ENCODE measurements at places on chromosomes 5 and 9.
A peak's percentile ranks its signal among the peaks of the same experiment; 100 is the strongest.

GRCh38 chr5:122187426-122187825, 58.1 kb downstream of the ZNF474 start:
- DNase-seq: no peak

- DNase-seq: no peak
These were observed 133.3 kb upstream of the C6 start for GRCh38 chr5:41346609-41347008.

DNA sequence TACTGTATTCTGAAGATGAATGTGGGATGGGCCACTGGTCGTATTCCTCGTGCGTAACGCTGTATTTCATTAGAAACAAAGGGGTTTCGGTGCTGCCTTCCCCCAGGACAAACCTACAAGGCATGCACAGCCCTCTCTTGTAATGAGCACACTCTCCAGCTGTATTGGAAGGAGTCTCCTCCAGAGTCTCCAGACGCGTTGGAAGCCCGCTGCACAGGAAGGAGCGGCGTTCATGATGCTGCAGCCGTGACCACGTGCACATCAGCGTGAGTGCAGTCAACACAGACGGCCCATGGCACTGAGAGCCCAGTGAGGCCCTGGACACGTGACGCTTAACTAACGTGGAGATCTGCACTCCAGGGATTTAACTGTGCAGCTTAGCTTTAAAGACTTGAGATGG, 209.0 kb upstream of the IRX1 start:
- DNase-seq: no peak

DNA sequence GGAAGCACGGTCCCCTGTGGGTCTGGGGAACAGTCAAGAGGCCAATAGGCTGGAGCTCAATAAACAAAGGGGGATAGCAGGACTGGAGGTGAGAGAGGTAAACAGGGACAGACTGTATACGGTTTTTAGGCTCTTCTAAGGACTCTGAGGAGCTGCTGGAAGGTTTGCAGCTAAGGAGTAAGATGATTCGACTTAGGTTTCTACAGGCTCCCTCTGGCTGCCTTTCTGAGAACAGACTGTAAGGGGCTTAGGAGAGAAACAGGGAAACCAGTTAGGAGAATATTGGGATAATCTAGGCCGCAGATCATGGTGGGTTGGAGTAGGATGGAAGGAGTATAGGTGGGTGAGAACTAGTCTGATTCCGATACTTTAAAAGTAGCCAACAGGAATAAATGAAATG, 10.4 kb downstream of the CDK5RAP2 start:
- no peak for DNase-seq

GRCh38 chr9:114076237-114077161, 1.6 kb downstream of the AMBP start:
- DNase-seq: no peak

DNA sequence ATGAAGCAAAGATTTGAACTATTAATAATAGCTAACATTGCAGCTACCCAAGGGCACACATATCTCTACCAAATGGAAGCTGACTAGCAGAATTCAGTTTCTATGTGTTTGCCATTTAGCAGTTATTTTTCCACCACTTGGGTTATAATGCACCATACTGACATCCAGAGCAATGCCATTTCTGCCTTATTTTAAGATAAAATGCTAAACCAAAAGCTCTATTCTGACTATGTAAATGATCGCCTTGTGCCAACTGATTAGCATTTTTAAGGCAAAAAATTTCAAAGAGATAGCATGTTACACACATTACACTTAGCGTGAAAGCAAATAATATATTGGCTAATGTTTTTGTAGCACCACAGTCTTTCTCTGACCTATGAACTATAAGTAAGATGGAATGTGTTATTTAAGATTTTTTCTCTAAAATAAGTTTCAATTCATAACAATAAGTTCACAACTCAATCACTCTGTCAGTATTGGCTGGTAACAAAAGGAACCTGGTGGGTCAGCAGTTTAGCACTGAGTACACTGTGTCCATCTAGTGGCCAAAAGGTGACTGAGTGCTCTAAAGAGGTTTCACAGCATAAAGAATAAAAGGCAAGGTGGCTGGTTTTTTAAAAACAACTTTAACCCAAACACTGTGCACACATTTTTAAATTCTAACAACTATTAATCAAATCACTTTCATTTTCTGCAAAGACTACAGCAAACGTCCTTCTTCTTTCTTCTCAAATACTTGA, 443.5 kb downstream of the PDE4D start:
- no peak for DNase-seq

DNA sequence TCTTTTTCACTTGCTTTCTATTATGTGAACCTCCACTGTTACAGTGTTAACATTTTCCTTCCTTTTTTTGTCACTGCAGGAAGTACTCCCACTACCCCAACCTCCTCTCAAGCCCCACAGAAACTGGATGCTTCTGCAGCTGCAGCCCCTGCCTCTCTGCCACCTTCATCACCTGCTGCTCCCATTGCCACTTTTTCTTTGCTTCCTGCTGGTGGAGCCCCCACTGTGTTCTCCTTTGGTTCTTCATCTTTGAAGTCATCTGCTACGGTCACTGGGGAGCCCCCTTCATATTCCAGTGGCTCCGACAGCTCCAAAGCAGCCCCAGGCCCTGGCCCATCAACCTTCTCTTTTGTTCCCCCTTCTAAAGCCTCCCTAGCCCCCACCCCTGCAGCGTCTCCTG, 18.8 kb downstream of the NUP214 start:
- DNase-seq: no peak

- DNase-seq: peak; percentile 99
These were observed 50.4 kb upstream of the STXBP1 start for GRCh38 chr9:127561491-127562278.

GRCh38 chr9:35333551-35333950, 156.4 kb upstream of the RUSC2 start:
- peak; percentile 18 for DNase-seq

DNA sequence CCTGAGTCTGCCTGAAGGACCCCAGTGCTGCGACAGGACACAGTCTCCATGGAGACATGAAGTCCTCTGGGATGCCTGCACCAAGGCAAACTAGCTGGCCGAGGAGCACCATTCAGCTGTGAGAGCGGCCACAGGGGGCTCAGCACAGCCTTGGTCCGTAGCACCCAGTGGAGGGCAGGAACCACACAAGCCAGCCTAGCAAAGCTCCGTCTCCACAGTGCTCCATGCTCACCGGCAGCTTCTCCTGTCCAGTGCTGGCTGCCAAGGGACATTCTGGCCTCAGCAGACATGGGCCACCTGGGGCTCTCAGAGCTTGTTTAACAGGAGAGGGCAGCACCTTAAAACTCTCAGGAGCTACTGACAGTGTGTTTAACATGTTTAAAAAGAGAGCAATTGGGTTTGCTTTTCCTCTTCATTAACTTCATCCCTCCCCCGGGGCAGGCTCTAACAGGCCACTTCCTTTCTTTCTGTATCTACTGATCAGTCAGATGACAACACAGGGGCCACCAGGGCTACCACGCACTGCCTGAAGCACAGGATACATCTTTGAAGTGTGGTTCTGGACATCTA, 57.0 kb downstream of the SECISBP2 start:
- DNase-seq: no peak

DNA sequence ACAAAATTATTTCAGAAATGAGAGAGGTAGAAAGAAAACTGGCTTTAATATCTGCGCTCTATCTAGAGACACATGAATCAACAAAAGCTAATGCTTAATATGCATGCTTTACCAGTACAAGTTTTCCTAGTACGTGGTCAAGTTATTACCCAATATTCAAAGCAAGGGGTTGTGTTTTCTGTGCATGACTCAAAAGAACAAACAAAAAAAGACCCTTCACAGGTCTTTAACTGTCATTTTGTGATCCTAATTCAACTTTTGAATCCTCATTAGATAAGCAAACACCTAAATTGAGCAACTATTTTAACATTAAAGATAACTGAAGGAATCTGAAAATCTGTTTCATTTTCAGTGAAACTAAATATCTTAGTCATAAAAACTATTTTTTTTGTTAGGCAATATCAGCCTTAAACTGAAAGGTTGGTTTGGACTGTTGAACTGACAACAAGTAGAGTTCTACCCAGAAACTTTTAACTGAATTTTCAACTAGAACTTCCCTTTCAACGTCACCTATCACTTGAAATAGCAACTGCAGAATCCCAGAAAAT, 12.5 kb downstream of the ST8SIA4 start:
- no peak for DNase-seq

DNA sequence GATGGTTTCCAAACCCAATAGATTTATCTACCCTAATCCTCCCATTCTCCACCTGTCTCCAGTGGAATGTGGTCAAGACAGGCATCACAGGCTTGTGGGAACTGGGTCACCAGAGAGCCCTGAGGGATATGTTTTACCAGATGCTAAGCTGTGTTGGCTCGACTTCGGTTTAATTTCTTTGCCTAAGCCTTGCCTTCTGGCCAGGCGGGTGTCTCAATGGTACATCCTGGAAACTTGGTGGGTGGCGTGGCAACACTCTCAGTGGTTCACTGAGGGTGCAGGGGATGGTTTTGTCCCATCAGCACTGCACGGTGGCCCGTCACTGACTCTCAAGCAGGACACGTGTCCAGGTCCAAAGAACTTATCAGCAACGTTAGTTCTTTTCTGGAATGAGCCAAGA, 192.2 kb downstream of the TENT4A start:
- peak; percentile 23 for DNase-seq

DNA sequence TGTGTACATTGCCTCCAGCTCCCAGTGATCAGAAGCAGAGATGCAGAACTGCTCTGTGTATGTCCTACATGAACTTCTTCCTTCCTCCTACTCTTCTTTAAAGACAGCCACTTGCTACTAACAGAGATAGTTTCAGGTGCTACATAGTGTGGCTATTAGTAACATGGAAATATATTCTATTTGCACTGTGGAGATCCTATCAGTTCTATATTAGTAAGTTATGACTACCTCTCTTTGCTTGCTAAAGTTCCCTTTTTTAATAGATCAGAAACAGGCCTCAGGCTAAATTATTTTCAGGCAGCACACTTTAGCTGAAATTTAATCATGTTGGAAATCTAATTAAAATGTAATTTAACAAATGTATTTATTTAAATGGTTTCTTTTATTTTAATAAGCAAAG, 64.4 kb upstream of the TNFSF8 start:
- DNase-seq: no peak

DNA sequence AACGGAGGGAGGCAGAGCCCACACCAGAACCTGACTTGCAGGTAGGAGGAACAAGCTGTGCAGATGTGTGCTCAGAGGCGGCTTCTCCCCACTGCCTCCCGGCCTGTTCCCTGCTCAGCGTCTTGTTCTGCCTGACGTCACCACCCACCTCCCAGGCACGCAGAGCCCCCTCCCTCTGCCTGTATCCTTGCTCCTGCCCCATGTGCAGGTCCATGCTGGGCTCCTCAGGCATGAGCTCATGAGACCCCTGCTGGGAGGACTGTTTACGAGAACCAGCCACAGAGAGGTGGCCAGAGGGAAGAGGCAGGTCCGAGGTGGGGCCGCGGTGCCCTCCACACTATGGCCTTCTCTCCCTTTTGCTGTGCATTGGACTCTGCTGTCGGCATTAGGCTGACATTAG, 45.5 kb downstream of the SLC6A3 start:
- no peak for DNase-seq

GRCh38 chr9:20270161-20270560, 352.1 kb downstream of the MLLT3 start:
- no peak for DNase-seq

DNA sequence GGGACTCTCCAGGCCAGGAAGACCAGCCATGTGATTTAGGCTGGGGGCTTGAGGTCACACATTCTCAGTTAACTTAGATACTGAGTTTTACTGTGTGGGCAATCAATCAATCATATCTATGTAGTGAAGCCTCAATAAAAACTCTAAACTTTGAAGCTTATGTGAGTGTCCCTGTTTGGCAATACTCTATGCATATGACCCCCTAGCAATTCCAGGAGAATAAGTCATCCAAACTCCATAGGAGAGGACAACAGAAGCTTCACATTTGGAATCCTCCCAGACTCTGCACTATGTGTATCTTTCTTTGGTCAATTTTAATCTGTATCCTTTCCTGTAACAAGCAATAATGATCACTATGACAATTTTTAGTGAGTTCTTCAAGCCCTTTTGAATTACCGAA, 216.8 kb upstream of the RGMB start:
- DNase-seq: no peak

DNA sequence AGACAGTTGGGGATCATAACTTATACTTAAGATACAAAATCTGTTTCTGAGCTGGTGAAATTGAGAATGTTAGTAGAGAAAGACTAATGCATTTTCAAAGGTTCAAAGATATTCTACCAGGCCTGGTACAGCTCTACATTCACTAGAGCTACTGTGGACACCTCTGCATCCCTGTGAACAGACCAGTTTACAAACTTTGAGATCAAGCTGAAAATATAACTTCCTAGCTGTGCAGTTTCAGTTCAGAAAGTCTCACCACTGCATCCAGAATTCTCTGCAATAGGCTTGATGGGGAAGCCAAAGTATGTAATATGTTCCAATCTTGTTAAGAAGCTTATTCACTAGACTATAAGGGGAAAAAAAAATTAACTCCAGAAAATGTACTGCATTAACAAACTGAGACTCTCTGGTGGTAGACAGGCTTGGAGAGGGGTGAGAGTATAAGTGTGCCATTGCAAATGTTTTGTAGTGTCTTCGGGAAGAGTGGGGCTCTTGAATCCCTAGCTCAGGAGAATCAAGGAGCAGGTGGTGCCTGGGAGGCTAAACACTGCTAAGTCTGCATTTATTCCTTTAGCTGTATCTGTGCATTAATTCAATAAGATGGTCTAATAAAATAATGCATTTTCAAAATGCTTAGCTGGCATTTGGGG, 671.9 kb downstream of the NR2F1-AS1 start:
- no peak for DNase-seq

GRCh38 chr9:27154908-27155307, 45.9 kb downstream of the TEK start:
- peak; percentile 66 for DNase-seq

- no peak for DNase-seq
These were observed 64.4 kb upstream of the RAI14 start for GRCh38 chr5:34591723-34592122.

- DNase-seq: no peak
These were observed 11.3 kb downstream of the FBXO10 start for GRCh38 chr9:37564916-37565315.

DNA sequence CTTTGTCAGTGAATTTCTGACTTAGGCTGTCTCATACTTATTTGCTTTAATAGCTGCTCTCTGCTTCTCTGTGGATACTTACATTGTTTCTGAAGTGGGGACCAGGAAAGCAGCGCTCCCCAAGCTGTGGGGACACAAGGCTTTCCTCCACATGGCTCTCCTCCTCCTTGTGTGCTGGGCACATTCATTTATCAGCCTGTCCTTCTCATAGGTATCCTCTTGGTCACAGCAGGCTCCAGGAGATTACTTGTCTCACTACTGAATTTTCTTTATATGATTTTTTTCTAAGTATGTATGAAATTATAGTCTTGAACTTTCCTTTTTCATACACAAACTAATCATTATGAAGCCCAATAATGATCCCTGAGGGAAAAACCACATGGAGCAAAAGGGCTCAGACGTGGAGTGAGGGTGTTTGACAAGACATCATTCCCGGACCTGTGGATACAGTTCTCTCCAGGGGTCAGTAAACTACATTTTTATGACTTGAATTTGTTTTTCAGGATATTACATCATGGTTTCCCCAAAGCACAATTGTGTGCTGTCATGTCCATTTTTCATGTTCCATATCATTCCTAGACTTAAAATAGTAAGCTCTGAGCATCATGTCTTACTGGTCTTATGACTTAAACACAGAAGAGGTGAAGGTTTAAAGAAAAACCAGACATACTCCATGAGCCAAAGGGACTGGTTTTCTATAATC, 234.5 kb downstream of the PCSK1 start:
- no peak for DNase-seq

Data from MG63 (cell line).